PC-9 (cell line): ENCODE measurements at places on chromosomes 1 and 21. TPM values are rescaled to one million over a fixed set of nuclear protein-coding genes. Genes with fewer than 3 reads are reported as not detected.
A peak's percentile ranks its signal among the peaks of the same experiment; 100 is the strongest.

The CORT gene
- total RNA-seq, result 1.4 and 1.6 TPM in 2 replicates

The CLCA4 gene
- not detected in 2 replicates for total RNA-seq

The XCL1 gene
- total RNA-seq, result not detected in 2 replicates

The SH2D5 gene
- total RNA-seq, result 1.1 and 1.5 TPM in 2 replicates

The DNAJC16 gene
- 12.0 and 18.8 TPM in 2 replicates for total RNA-seq

The RBBP4 gene
- 185 and 206 TPM in 2 replicates for total RNA-seq

The BCL2L15 gene
- total RNA-seq, result 0.15 TPM in 1 of 2 replicates, not detected in the other

The SV2A gene
- 0.20 and 0.33 TPM in 2 replicates for total RNA-seq

The ATP5PB gene
- total RNA-seq, result 183 and 212 TPM in 2 replicates

The FCMR gene
- total RNA-seq, result 0.63 and 1.2 TPM in 2 replicates

The ESPN gene
- 18.6 and 32.3 TPM in 2 replicates for total RNA-seq

The ORC1 gene
- total RNA-seq, result 17.6 and 21.2 TPM in 2 replicates

The TMEM200B gene
- 1.1 and 1.2 TPM in 2 replicates for total RNA-seq

The AKR7A3 gene
- 1.9 and 2.5 TPM in 2 replicates for total RNA-seq

The TMEM240 gene
- 4.4 and 8.3 TPM in 2 replicates for total RNA-seq

The FMO5 gene
- 1.1 and 1.3 TPM in 2 replicates for total RNA-seq

The LAMC1 gene
- 95.5 and 121 TPM in 2 replicates for total RNA-seq

- DNase-seq, result no peak
Measured at GRCh38 chr1:1599030-1599934, 653 bp downstream of the FNDC10 start.

- DNase-seq, result peak; percentile 60
Measured at GRCh38 chr1:115166531-115167091, 77.3 kb upstream of the TSPAN2 start.

DNA sequence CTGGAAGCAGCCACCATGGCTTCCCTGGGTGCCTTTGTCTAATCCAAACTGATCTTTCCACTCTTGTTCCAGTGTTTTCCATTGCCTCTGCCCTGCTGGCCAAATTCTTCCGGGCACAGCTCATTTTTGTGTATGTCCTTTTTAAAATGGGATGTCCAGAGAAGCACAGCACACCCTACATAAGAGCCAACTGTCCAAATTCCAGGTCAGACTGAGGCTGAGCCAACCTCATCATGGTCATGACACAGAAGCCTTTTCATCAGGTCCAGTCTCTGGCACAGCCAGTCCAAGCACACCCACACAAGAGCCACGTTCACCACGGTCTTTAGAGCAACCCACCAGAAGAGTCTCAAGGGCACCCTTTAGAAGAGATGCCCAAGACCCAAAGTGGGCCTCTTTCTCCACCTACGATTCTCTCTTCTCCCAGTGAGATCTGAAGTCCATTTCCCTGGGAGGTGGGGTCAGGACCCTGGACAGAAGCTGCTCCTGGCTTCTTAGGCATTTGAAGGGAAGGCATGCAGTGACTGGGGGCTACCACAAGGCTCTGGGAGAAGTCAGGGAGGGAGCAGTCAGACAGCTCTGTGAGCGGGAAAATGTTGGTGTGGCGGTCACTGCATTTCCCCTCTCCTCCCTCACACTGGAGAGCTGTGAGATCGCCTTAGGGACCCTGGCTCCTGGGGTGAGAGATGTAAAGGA lies 53.2 kb downstream of the SYT2 start:
- peak; percentile 22 for DNase-seq

GRCh38 chr1:243974451-243975292 lies 76.4 kb upstream of the ZBTB18 start:
- no peak for DNase-seq

DNA sequence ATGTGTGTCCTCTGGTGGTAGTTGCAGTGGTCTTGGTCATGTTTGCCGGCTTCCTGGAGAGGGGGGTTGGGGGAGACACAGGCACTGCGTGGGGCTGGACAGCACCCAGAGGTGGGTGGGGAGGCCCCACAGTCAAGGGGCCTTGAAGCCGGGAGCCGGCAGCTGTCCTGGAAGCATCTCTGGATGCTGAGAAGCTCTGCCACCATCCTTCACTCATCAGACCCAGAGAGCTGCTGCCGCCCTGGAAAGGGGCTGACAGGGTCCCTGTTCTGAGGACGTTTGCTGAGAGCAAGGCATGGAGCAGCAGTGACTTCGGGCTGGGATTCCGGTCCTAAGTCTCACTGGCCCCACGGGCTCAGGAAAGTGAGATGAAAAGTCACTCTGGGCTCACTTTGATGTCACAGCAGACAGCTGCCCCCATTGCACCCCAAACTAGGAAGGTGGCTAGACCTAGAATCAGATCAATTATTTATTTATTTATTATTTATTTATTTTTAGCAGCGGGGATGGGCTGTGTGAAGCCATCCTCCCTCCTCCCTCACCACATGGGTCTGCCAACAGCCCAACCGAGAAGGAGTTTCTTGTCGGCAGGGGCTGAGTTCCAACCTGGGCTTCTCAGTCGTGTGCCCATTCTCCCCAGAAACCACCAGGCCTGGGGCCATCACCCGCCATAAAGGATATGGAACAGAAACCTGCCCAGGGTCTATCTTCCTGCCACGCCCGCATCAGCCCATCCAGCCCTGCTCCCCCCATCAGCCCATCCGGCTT lies 547.4 kb downstream of the PTPRU start:
- DNase-seq, result no peak

GRCh38 chr1:205450448-205450847 lies 5.4 kb downstream of the BLACAT1 start:
- peak; percentile 52 for DNase-seq

GRCh38 chr1:112866151-112866550 lies 89.8 kb downstream of the SLC16A1 start:
- peak; percentile 91 for DNase-seq

DNA sequence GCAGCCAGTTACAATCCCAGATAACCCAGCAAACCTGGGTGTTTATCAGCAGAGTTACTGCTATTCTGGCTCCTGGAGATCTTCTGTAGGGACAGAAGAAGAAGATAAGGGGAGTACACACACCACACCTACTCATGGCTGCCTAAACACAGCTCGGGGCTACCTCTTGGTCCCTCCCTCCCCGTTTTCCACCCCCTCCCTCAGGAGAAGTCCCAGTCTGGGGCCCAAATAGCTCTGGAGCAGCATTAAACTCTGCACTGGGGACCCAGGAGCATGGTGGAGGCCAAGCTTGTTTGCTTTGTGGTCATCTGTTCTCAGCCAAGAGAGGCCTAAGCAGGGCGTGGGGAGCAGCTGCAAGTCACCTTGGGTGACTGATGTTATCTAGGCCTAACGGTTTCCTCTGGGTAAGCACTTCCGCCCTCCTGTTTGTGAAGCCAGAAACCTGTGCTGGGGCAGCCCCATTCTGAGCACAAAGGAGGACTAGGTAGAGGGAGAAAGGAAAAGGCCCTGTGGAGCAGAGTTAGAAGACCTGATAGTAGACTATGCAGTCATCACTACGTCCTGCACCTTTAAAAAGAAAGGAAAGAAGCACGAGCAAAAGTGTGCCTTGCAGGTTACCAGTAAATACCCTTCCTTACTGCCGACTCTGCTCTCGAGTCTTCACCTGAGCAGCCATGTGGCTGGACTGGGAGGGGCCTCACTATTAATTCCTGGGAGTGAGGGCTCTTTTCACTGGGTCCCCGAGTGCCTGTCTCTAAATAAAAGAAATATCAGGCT lies 2.0 kb upstream of the RCSD1 start:
- peak; percentile 57 for DNase-seq

GRCh38 chr1:77927414-77927813 lies 39.0 kb downstream of the NEXN start:
- no peak for DNase-seq

- DNase-seq, result no peak
Measured at GRCh38 chr1:163201906-163202305, 810 bp downstream of the RGS5 start.

- no peak for DNase-seq
Measured at GRCh38 chr1:46589529-46589928, 14.5 kb downstream of the MKNK1 start.

DNA sequence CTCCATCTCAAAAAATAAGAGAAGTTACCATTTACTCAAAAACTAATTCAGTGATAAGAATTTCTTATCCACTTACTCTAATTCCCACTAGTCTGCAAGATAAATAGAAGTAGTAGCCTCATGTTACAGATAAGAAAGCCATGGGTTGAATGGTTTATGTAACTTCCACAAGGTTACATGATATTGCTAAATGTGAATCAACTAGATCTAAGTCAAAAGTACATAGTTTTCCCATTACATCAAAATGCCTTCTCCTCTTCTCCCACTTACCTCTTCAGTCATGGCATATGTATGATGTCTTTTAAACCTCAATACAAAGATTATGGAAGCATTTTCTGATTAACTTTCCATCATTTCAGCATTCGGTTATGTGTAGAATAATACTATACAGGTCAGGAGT lies 108.5 kb downstream of the ASH1L start:
- DNase-seq, result no peak

- no peak for DNase-seq
Measured at GRCh38 chr1:226709953-226710352, 29.1 kb downstream of the ITPKB start.

DNA sequence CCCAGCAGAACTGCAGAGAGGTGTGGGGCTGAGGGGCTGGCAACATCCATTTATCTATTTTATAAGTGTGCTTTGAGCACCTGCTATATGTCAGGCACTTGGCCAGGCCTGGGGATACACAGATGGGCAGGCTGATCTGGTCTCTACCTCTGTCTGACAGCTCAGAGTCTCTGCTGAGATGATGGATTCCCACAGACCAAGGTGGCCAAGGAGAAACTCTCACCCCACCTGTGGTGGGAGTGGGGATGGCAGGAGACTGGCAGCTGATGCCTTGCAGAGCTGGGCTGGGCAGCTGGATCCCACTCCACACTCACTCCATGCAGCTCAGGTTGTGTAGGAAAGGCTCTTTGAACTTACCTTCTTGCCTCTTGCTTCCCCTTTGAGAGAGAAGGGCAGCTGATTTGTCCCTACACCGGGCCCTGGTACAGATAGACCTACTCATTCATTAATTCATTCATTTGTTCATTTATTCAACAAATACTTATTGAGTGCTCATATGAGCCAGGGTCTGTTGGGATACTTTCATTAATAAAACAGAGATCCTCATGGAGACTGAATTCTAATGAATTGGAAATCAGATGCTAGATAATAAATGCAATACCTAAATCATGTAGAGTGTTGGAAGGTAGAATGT lies 9.0 kb downstream of the ADORA1 start:
- DNase-seq, result no peak

DNA sequence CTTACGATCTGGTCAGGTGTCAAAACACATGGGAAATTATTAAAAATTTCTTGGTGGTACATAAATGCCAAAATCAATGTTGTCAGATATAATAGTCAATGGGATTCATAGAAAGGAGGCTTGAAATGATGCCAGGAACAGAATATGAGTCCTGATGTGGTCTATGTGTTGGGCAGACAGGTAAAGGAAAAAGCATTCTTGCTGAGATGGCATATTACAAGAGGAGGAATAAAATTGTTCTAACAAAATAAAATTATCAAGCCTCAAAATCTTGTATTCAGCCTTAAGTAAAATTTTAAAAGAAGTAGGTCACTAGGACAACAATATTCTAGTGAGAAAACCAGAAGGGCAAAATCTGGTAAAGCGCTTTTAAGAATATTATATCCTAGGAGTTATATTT lies 30.9 kb upstream of the EDEM3 start:
- DNase-seq, result no peak

GRCh38 chr1:215872658-215873057 lies 305.6 kb downstream of the KCTD3 start:
- no peak for DNase-seq

DNA sequence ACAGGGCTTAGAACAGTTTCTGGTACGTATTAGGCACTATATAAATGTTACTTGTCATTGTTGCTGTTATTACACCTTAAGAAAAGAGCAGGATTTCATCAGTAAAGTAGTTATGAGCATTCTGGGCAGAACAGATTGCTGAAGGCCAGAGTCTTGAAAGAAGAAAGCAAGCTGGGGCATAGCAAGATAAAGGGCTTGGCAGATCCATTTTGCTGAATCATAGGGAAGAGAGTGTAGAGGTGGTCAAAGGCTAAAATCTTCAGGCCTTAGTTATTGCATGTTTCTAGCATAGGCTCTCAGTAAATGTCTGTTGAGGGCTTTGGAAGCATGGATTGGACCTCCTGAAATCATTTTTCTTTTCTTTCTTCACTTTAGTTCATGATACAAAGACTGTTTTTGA lies 67.5 kb downstream of the PLA2G4A start:
- DNase-seq, result no peak

DNA sequence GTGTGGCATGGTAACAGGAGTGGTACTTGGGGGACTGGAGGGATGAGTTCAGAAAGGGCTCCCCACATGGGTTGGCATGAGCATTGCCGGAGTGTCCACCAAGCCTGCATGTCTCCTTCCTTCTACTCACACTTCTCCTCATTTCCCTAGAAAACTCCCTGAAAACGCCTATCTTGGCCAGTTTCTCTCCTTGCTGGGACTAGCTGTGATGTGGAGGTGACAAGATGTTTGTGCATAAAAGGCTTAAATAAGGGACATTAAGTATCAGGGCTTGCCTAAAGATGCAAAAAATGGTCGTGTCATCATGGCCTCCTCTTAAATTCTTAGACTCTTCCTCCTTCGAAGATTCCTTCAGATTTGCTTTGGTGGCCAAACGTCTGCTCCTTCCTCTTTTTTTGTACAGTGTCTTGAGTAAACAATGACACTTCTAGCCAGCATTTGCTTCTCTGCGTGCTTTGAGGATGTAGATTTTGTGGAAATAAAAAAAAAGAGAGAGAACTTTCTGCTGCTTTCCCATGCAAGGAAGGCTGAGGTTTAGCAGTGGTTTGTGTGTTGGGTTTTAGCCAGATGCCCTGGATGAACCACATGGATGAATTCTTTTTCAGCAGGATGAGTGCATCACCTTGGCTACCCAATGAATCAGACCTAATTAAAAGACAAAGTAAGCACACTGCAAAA lies 239.1 kb upstream of the IRF2BP2 start:
- DNase-seq, result no peak

DNA sequence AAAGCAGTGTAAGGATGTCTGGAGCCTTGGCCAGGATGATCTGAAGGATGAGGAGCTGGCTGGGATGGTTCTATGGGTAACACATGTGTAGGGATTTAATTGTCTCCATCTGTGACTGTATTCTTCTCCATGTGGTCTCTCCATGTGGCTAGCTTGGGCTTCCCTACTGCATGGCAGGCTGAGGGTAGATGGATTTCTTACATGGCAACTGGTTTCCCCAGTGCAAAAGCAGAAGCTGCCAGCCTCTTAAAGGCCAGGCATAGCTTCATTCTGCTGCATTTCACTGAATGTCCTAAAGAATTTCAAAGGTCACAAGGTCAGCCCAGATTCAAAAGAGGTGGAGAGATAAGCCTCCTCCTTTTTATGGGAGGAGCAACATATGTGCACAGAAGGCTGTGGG lies 61.7 kb downstream of the XCL2 start:
- no peak for DNase-seq

- DNase-seq, result no peak
Measured at GRCh38 chr21:36185523-36185922, 28.9 kb downstream of the DOP1B start.

DNA sequence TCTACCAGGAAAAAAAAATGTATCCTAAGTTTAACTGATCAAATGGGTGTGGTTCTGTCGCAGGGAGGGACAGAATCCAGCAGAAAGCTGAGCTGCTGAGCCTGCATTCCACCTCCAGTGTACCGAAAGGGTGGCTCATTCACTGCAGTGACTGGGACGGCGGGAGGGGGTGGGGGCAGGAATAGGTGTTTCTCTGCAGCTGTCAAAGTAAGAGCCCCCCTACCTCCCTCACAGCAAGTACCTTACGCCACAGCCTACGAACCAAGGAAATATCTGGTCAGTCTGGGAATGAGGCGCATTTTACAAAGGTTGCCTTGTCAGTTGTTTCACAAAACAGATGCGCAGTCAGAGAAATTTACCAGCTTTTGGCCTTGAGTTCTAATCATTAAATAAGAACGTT lies 1.7 kb downstream of the S100B start:
- no peak for DNase-seq

GRCh38 chr1:189027512-189027911 lies 1450.2 kb downstream of the BRINP3 start:
- DNase-seq, result no peak
